ENCODE measurements at places on chromosomes 4 and X.

DNA sequence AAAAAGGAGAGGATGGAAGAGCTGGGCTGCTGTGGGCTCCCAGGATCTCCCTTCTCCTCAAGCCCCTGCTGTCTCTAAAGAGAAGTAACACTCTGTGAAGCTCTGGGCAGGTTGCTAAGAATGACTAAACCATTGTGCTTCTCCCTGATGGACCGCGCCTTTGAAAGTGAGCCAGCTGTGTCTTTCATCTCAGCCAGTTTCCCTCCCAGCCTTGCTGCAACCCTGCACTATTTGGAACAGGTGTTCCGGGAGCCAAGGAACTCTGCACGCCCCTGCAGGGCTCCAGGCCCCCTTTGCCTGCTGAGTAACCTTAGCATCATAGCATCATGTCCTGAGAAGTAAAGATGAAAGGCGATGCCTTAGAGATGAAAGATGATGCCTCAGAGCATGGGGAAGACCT lies 39.7 kb downstream of the SMIM20 start:
- no peak for DNase-seq

DNA sequence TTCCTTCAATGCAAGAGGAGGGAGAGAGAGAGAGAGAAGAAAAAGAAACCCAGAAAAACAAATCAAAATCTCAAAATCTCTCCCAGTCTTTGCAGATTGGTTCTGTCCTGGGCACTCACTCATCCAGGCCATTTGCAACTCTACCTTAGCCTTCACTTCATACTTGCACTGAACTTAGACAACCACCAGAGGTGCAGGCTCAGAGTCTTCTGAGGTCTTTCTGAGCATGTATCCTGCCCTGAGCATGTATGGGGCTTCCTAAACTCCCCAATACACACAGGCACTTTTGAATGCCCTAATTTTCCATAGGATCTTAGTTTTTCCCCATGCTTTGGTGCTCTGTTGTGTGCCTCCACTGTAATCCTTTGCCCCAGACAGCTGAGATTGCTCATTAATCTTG lies 2.9 kb downstream of the CFI start:
- DNase-seq: no peak

DNA sequence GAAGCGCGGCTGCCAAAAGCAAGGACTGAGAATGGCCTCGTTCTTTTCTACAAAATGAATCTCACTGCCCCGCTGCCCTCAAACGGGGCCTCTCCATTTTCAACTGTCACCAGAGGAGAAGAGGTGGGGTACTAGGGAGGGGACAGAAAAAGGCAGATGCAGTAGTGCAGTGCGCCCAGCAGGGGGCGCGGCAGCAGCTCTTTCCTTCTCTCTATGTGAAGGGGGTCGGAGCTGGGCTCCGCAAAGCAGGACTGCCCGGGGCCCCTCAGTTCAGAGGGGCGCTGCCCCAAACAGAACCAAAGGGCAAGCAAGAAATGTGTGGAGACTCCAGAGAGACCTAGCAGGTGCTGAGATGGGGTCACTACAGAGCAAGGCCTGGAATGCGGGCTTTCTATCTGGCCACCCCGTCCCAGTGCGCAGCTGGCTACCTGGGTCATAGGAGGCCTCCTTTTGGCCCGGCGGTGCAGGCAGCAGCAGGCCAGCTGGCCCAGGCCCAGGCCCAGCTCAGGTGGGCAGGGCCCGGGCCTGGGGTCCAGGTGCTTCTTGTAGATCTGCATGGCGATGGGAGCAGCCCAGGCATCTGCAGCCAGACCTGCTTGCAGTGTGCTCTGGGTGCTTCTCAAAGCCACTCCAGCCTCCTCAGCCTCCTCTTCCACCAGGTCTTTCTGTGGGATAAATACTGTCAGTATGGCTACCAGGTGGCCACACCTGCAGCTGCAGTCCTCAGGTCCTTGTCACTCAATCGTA lies 5.9 kb downstream of the IRAK1 start:
- DNase-seq: peak; percentile 27

DNA sequence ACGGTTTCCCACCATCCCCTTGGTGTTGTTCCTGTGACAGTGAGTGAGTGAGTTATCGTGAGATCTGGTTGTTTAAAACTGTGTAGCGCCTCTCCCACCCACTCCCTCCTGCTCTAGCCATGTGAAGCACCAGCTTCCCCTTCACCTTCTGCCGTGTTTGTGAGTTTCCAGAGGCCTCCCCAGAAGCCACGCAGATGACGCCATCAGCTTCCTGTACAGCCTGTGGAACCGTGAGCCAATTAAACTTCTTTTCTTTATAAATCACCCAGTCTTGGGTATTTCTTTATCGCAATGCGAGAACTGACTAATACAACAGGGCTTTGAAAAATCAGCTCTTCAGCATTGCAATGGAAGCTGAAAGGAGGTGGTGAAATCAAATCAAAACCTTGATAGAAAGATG lies 50.0 kb downstream of the FGFBP1 start:
- DNase-seq: no peak

DNA sequence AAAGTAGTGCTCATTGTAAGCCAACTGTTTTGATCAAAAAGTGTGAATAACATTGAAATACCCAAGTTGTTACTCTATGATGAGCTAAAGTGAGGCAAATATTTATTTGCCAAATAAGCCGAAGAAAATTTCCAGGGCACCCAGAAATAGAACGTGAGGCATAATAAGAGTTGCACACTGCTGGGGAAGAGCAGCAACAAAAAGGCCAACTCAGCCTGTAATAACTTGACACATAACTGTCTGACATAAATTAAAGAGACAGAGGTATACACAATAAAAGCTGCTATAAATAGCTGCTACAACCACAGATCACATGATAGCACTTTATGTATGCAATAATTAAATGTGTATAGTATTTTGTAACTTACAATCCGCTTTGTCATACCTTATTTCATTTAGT lies 2.0 kb upstream of the ABCB7 start:
- no peak for DNase-seq

- no peak for DNase-seq
These were observed 60.4 kb downstream of the STX18 start for GRCh38 chr4:4481399-4481994.

- DNase-seq: no peak
These were observed 372.2 kb downstream of the TRIML1 start for GRCh38 chr4:188511431-188511830.

DNA sequence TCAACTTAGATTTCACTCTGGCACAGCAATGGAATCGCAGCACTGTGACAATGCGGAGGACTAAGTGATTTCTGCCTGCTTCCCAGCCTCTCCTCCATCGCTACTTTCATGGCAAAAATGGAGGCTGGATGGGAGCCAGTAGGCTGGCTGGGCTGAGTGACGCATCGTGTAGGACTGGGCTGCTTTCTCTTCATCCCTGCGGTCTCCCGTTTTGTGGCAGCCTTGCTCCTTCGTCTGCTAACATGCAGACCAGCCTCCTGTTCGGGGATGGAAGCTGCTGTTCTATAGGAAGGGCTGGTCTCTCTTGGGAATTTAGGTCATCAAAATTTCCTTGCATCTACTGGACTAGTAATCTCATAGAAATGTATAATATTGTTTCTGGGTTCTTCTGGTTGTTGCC lies 15.8 kb upstream of the RGS12 start:
- no peak for DNase-seq

GRCh38 chr4:71009890-71010588 lies 16.6 kb downstream of the DCK start:
- no peak for DNase-seq

- no peak for DNase-seq
These were observed 29.4 kb upstream of the GABRA3 start for GRCh38 chrX:152480269-152481212.

DNA sequence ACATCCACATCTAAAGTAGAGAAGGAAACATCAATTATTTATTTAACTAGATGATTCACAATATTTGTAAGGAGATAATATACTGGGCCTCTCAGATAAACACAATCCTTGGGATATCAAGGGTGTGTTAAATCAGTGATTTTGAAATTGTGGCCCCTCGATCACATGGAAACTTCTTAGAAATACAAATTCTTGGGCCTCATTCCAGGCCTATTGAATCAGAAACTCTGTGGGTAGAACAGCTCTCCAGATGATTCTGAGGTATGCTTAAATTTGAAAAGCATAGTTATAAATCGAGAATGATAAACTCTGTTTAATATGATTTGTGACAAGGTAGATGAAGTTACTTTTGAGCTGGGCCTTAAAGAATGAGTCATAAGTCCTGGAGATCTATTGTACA lies 64.3 kb upstream of the GPR174 start:
- no peak for DNase-seq

GRCh38 chr4:161496-162284 lies 37.4 kb downstream of the ZNF718 start:
- no peak for DNase-seq

DNA sequence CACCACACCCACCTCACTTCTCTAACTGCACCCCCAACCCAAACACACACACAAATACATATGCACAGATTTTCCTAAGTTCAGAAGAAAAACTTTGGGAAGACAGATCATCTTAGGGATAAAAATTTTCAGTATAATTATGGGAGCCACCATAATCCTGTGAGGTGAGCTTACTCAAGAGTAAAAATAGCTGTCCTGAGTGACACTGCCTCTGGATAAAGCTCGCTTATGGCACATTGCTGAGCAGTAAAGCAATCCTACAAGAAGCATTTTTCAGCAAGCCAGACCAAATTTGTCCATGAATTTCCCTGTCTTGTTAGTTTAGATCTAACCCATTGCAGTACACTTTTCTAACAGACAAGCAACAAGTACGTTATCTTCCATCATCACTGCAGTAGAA lies 83.8 kb downstream of the INPP4B start:
- no peak for DNase-seq

GRCh38 chr4:56953680-56954520 lies 23.5 kb downstream of the NOA1 start:
- no peak for DNase-seq

- no peak for DNase-seq
These were observed 186.0 kb downstream of the MID1IP1 start for GRCh38 chrX:38987198-38987651.

DNA sequence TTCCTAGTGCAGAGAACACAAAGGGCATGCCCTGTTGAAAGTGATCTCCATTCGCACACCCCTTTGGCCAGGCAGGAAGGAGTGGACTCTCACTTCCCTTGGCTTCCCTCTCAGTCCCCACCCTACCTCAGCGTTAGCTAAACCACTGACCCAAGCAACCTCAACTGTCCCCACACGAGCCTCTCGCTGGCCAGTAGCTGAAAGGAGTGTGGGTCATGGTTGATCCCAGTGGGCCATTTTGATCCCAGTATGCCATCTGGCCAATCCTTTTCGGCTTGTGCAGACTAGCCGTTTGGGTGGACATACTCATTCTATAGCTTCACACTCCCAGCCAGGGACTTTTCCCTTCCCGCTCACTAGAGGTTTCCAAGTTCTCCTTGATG lies 24.4 kb upstream of the BCORL1 start:
- no peak for DNase-seq

DNA sequence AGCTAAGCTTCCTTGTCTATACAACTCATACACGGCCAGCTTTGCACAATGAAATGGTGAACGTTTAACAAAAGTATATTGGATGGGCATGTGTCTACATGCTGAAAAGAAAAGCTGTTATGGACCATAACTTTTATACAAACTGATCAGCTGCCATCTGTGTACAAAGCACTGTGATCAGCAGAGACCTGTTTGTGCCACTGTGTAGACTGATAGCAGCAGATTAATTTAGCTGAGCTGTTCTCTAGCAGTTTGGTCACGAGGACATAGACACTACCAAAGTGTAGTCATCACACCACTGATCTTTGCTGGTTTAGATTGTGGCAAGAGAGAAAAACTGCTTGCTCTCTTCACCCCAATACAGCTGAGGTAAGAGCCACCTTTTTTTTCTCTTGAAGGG lies 124.5 kb downstream of the RAPGEF2 start:
- DNase-seq: no peak

DNA sequence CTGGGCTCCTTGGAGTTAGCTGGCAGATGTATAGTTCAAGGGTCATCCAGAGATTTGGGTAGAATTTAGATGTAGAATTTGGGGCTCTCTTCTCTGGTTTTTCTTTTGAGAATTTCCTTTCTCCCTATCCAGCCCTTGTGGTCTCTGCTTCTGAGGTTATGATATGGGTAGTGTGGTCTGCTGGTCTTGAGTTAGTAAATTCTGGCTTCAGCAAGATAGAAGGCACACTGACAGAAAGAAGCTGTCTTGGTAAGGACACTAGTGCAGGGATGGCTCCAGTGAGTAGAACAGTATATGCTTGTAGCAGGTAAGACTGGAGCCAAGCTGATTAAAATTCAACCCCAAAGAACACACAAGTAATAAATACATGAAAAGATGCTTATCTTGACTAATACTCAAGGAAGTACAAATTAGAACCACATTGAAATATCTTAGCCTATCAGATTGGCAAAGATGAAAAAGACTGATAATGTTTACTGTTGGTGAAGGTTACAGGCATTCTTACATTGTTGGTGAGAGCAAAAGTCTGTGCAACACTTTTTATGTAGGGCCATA lies 2.1 kb upstream of the IL9R start:
- DNase-seq: no peak

DNA sequence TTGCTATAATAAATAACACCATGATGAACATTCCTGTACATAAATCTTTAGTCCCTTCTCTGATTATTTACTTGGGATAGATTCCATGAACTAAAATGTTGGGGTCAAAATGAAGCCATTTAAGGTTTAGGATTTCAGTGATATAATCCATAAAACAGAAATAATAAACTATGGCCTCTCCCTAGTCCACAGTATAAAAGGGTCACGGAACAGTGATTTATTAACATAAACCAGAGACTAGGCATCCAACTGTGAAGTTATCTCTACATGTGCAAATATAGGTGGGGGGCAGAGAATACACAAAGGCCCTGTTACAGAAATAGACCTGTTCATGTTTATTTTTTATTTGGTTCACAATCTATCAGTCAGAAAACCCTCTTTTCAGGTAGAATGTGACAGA lies 499.1 kb upstream of the SLIT2 start:
- no peak for DNase-seq

GRCh38 chr4:153521999-153522801 lies 56.0 kb downstream of the TMEM131L start:
- DNase-seq: peak; percentile 23

- no peak for DNase-seq
These were observed 84.3 kb downstream of the FHDC1 start for GRCh38 chr4:153020457-153020856.

DNA sequence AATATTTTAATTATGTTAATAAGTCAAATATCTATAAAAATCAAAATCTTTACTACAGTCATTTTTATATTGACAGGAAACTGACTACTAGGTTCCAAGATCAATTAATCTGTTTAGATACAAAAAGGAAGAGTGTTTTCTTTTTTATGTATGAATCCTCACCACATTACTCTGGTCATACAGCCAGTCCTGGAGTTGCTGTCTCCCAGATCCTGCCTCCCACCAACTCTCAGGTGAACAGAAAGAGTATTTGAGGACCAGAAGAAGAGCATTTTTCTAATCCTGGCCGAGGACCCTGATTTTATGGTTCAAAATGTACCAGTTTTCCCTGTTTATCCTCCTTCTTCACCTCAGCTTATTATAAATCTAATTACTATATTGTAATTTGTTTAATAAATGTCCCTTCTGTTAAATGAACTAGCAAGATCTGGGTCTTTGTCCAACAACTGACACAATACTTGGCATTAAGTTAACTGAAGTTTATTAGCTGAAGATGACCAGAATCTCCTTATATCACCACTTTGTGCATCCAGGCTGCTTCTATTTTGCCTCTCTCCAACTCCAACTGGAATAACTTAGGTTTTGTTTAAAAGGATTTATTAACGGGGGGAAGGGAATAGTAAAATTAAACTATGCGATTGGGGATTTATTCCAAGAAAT lies 224.4 kb upstream of the PCDH7 start:
- DNase-seq: no peak

- no peak for DNase-seq
These were observed 46.2 kb upstream of the FAM9A start for GRCh38 chrX:8847360-8847759.

- DNase-seq: no peak
These were observed 4.8 kb downstream of the MAGED2 start for GRCh38 chrX:54812306-54812705.

Measured in activated T-cell treated with anti-CD3 and anti-CD28 coated beads for 1 hour (primary cell).